Smooth muscle cell of the brain vasculature (primary cell): ENCODE measurements at places on chromosomes 7 and 10.

GRCh38 chr7:945556-946255, 8.8 kb downstream of the ADAP1 start:
- DNase-seq, result no peak

- no peak for DNase-seq
Observed at GRCh38 chr7:87404674-87405073, 59.2 kb downstream of the CROT start.

GRCh38 chr10:32199714-32200394, 143.6 kb upstream of the KIF5B start:
- DNase-seq, result no peak

DNA sequence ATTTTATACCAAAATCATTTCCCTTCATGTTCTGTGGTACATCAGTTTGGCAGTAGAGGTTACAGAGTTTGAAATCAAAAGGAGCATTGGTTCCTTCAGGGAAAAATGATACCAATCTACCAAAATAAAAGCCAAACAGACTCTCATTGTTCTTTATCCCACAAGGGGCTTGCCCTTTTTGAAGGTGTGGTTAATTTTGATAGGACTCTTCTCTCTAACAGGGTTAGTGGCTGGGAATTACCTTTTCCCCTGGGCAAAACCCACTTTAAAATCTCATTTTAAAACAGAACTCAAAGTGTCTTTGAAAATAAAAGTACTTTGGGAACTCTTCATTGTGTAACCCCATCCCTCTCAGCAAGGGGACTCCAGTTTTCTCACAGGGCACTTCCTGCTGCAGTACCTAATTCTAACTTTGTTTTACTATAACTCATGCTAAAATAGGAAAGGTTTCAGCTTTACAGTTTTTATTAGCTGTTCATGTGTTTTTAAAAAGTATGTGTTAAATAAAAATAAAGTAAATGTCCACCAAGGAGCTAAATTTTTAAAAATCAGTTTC, 30.6 kb downstream of the SMNDC1 start:
- DNase-seq, result no peak

- no peak for DNase-seq
Observed at GRCh38 chr10:129655007-129655678, 188.1 kb downstream of the MGMT start.

GRCh38 chr7:2109936-2110609, 122.7 kb downstream of the MAD1L1 start:
- DNase-seq, result peak; percentile 63

DNA sequence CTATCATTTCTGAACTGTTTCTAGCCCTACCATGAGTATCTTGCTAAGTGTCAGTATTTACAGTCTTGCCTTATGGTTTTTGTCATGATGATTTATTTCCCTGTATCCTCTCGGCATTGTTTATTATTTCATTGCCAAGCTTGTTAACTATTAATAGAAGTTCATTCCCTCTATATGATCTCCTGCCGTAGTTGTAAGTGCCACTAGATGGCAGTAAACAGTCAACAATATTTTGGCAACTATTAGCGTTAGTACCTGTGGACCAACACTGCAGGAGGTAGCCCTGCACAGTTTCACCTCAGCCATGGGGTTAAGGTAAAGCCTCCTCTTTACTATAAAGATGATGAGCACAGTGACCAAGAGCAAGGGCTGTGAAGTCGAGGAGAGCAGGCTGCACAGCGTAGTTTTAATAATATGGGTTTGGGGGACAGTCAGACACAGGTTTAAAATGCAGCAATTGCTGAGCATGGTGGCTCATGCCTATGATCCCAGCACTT, 26.1 kb upstream of the CCNJ start:
- peak; percentile 17 for DNase-seq

DNA sequence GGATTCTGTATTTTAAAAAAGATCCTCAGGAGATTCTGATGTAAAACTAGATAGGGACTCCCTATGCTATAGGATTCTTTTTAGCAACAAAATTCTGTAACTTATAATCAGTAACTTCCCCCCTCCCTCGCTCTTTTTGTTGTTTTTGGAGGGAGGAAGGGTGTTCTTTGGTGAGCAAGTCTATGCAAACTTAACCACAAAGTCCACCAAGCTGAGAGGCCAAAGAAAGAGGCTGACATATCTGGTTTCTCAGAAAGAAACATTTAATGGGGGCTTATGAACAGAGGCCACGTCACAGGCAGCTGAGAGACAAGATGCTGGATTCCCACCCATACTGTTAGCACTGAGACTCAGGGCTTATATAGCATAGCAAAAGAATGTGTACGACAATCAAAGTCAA, 14.3 kb upstream of the ABCB5 start:
- no peak for DNase-seq

GRCh38 chr7:44852590-44852989, 4.7 kb upstream of the H2AZ2 start:
- no peak for DNase-seq

GRCh38 chr7:44217223-44217714, 16.5 kb downstream of the YKT6 start:
- DNase-seq, result no peak

DNA sequence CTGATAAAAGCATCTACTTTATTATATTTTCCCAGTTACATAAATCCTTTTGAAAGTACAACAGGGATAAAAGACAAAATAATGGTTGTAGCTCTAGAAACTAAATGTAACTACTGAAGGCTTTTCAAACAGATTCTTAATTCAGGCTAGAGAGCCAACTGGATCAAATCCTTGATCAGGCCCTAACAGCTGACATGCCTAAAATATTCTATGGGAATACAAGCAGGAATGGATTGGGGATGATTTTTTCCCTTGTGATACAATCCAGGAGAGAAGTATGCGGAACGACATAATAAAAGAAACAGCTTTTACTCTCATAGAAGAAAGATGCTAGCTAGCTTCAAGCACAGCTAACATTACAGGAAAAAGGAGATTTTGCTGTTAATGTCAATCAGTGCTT, 49.0 kb downstream of the NT5C2 start:
- DNase-seq, result no peak
